ENCODE measurements at places on chromosomes 7 and 10. TPM values are rescaled to one million over a fixed set of nuclear protein-coding genes. Genes with fewer than 3 reads are reported as not detected.

- H3K4me3 ChIP-seq: no peak overlapping the region
- H3K4me1 ChIP-seq: no peaks in the 10 kb centered on the region
- H3K27me3 ChIP-seq: no peaks in the 10 kb centered on the region
- no peaks in the 10 kb centered on the region for H3K36me3 ChIP-seq
Observed at GRCh38 chr7:70659263-70659662, 472.7 kb upstream of the GALNT17 start.

DNA sequence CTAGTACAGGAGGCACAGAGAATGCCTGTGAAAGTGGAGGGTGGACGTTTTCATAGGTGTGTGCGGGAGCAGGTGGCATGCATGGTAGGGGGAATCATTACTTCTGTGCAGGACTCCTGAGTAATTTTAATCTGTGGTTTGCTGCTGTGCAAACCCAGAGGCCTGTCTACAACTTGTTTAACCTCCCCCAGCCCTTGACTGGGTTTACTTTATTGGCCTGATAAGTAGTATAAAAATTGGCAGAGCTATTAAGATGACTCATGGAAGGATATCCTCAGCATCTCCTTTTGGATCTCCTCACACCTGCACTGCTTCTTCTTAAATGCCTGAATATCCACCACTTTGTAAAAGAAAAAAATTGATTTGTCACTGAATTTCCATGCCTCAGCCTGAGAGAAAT, 104.8 kb downstream of the AUTS2 start:
- H3K4me3 ChIP-seq: no peak overlapping the region
- DNase-seq: no peak
- no peaks in the 10 kb centered on the region for H3K4me1 ChIP-seq
- H3K27me3 ChIP-seq: no peaks in the 10 kb centered on the region
- H3K27ac ChIP-seq: no peak overlapping the region
- no peaks in the 10 kb centered on the region for H3K36me3 ChIP-seq

- no peaks in the 10 kb centered on the region for H3K36me3 ChIP-seq
- H3K4me1 ChIP-seq: no peaks in the 10 kb centered on the region
- no peak overlapping the region for H3K4me3 ChIP-seq
- DNase-seq: no peak
- no peaks in the 10 kb centered on the region for H3K27me3 ChIP-seq
Observed at GRCh38 chr7:78762625-78763024, 690.8 kb downstream of the MAGI2 start.

DNA sequence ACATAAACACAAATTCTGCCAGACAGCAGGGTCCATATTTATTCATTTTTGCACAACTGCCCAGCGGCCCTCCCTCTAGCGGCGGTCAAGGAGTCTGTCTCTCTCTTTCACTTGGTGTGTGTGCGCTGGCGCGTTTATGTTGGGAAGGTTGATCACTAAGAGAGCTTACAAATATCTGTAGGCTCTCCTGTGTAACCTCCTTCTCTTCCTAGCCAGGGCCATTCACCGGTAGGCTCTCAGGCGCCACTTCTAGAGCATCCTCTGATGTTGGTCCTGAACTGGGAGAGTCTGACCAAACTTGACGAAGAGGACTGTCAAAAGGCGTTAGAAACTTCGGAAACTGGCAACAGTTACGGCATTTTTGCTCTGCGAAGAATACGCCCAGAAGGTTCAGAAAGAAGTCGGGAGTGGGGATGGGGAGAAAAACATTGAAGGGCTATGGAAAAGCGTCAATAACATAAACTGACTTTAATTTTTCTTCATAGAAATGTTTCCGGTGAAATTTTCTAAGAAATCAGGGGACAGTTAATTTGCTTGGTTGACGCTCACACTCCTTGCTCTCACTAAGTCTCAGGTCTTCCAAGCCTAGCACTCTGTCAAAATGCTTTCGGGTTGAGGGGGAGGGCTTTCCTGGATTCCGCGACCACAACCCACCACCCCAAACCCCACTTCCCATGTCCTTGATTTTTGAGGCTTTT, 731.1 kb downstream of the ZWINT start:
- H3K36me3 ChIP-seq: no peaks in the 10 kb centered on the region
- H3K27me3 ChIP-seq: no peaks in the 10 kb centered on the region
- no peak overlapping the region for H3K27ac ChIP-seq
- H3K4me1 ChIP-seq: peaks cover 5% of the 10 kb centered on the region

- no peak for DNase-seq
- no peak overlapping the region for H3K4me3 ChIP-seq
- no peaks in the 10 kb centered on the region for H3K4me1 ChIP-seq
- H3K27ac ChIP-seq: no peak overlapping the region
Observed at GRCh38 chr7:89661876-89662275, 492.4 kb upstream of the STEAP1 start.

DNA sequence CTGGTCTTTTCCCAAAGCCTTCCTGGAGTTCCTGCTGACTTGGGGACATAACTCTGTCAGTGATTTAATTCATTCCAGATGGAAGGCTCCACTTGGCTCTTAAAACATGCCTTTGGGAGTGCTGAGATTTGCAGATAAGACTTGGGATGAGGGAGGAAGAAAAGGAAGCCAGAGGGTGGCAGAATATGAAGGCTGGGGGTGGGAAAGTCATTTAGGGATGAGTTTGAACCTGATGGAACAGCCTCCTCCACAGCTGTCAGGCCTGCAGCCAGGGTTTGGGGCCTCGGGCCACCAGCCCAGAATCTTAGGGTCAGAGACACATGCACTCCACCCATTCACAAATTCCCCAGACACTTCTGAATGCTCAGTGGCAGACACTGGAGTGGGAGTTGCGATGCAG, 28.4 kb upstream of the EIF5AL1 start:
- H3K36me3 ChIP-seq: no peaks in the 10 kb centered on the region
- H3K27me3 ChIP-seq: no peaks in the 10 kb centered on the region
- H3K4me1 ChIP-seq: no peaks in the 10 kb centered on the region
- DNase-seq: no peak
- H3K27ac ChIP-seq: no peak overlapping the region

DNA sequence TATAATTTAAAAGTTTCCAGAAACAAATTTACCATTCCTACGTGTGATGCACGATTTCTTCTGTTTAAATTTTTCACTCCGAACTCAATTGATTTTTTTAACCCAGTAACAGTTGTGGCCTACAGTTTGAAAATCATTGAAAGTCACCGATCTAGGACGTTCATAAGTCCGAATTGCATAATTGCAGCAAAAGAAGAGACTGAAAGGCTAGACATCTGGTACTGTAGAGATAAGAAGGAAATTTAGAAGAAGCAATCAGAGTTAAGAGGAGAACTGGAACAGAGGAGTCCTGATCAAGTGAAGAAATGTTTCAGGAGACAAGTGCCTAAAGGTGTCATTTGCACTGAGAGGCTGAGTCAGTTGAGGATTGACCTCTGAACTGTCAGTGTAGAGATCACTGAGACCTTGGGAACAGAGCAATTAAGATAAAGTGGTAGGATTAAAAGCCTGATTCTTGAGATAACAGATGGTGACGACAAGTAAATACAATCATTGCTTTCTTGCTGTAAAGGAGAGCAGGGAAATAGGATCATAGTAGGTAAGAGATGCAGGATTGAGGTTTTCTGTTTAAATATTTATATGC, 73.5 kb downstream of the ZFAND4 start:
- no peak for DNase-seq
- no peaks in the 10 kb centered on the region for H3K36me3 ChIP-seq
- peaks cover 9% of the 10 kb centered on the region for H3K4me1 ChIP-seq

- H3K36me3 ChIP-seq: no peaks in the 10 kb centered on the region
- H3K4me1 ChIP-seq: no peaks in the 10 kb centered on the region
- no peak overlapping the region for H3K27ac ChIP-seq
- no peak overlapping the region for H3K4me3 ChIP-seq
- no peaks in the 10 kb centered on the region for H3K27me3 ChIP-seq
- no peak for DNase-seq
Observed at GRCh38 chr7:17528636-17529035, 230.2 kb downstream of the AHR start.

DNA sequence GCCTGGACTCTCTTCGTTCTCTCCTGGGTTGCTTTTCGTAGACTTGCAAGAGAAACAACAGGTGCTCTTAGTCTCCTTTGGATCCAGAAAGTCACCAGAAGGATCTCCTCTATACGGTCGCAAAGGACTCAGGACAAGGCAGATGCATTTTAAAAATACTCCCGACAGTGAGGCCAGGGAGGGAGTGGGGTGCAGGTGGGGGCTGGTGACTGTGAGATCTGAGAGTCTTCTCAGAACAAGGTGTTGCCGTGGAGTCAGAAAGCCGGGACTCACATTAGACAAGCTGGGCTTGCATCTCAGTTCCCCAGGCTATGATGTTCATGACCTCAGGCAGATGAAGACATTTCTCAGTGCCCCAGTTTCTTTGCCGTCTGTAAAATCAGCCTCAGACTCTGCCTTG, 507.2 kb downstream of the TCERG1L start:
- H3K4me3 ChIP-seq: no peak overlapping the region
- DNase-seq: no peak
- no peaks in the 10 kb centered on the region for H3K36me3 ChIP-seq
- no peaks in the 10 kb centered on the region for H3K4me1 ChIP-seq
- no peaks in the 10 kb centered on the region for H3K27me3 ChIP-seq
- H3K27ac ChIP-seq: no peak overlapping the region

GRCh38 chr10:82400841-82401240, 525.8 kb downstream of the NRG3 start:
- no peaks in the 10 kb centered on the region for H3K4me1 ChIP-seq
- H3K27me3 ChIP-seq: no peaks in the 10 kb centered on the region
- DNase-seq: no peak

- H3K27me3 ChIP-seq: no peaks in the 10 kb centered on the region
- no peak overlapping the region for H3K27ac ChIP-seq
- DNase-seq: no peak
- H3K4me1 ChIP-seq: no peaks in the 10 kb centered on the region
- H3K4me3 ChIP-seq: no peak overlapping the region
Observed at GRCh38 chr7:152862856-152863255, 103.3 kb downstream of the ACTR3B start.

GRCh38 chr7:114051871-114052331, 133.1 kb upstream of the PPP1R3A start:
- H3K4me1 ChIP-seq: peaks cover 26% of the 10 kb centered on the region
- H3K4me3 ChIP-seq: no peak overlapping the region
- H3K36me3 ChIP-seq: no peaks in the 10 kb centered on the region
- H3K27ac ChIP-seq: no peak overlapping the region
- H3K27me3 ChIP-seq: no peaks in the 10 kb centered on the region

- peaks cover 2% of the 10 kb centered on the region for H3K27me3 ChIP-seq
- no peak overlapping the region for H3K4me3 ChIP-seq
- H3K27ac ChIP-seq: no peak overlapping the region
- H3K4me1 ChIP-seq: peaks cover 51% of the 10 kb centered on the region
Observed at GRCh38 chr10:101287997-101288635, 58.9 kb upstream of the LBX1 start.

- no peaks in the 10 kb centered on the region for H3K27me3 ChIP-seq
- DNase-seq: no peak
- no peaks in the 10 kb centered on the region for H3K36me3 ChIP-seq
- no peak overlapping the region for H3K4me3 ChIP-seq
Observed at GRCh38 chr7:36245684-36246299, 92.7 kb downstream of the EEPD1 start.

- no peaks in the 10 kb centered on the region for H3K27me3 ChIP-seq
- H3K27ac ChIP-seq: no peak overlapping the region
- no peak for DNase-seq
Observed at GRCh38 chr10:75033399-75034130, 77.9 kb upstream of the SAMD8 start.

DNA sequence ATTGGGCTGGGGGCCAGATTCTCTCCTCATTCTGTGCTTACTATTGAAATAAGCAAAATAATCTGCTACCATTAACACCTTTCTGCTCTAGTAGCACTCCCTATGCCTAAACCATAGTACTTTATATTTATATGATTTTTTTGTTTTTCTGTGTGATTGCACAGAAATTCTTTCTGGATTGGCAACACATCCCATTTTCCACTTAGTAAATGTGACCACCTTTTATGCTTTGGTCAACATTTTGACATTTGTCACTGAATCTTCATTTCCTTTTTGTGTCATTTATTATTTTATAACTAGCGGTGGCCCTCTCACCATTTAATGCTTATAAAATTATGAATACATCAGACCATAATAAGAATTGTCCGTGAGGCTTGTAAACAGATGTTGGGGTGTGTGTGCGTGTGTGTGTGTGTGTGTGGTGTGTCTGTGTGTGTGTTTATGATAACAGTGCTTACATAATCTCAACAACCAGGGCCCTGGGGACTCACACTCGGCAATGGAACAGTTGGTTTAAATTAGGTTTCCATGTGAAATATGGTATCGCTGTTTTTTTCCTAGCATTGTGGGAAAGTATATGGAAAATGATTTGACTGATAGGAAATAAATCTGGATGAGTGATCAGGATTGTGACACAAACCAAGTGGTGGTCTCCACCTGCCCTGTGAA, 138.9 kb downstream of the NOC3L start:
- no peak overlapping the region for H3K4me3 ChIP-seq
- H3K36me3 ChIP-seq: no peaks in the 10 kb centered on the region
- no peaks in the 10 kb centered on the region for H3K4me1 ChIP-seq
- no peaks in the 10 kb centered on the region for H3K27me3 ChIP-seq
- no peak overlapping the region for H3K27ac ChIP-seq

DNA sequence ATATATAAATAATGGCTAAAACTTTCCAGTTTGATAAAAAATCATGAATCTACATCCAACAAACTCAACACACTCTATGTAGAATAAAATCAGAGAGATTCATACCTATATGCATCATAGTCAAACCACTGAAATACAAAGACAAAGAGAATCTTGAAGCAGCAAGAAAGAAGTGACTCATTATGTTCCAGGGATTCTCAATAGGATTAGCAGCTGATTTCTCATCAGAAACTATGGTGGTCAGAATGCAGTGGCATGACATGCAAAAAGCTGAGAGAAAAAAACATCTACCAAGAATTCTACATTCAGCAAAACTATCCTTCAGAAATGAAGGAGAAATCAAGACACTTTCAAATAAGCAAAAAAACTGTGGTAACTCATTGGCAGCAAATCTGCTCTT, 187.4 kb downstream of the RNLS start:
- H3K27me3 ChIP-seq: no peaks in the 10 kb centered on the region
- no peak overlapping the region for H3K4me3 ChIP-seq

DNA sequence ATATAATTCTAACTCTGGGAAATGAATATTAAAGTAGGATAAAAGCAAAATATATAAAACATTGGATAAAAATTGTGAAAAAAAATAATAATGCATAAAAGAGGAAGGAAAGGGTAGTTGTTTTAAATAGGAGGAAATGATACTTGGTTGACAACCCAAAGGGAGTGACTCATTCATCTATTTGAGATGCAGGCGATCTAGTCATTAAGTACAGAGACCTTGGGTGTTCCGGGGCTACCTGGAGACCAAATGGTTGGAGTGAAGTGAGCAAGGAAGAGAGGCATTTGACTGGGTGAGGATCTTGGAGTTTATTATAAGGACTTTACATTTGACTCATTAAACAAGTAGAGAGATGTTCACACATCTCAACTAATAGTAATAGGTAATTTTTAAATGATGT, 111.0 kb downstream of the LRRTM3 start:
- no peak overlapping the region for H3K27ac ChIP-seq
- no peak for DNase-seq
- H3K27me3 ChIP-seq: no peaks in the 10 kb centered on the region
- H3K4me1 ChIP-seq: no peaks in the 10 kb centered on the region
- H3K36me3 ChIP-seq: no peaks in the 10 kb centered on the region

GRCh38 chr10:58384544-58384998, 639 bp upstream of the TFAM start:
- H3K4me1 ChIP-seq: peaks cover 29% of the 10 kb centered on the region
- H3K4me3 ChIP-seq: peak overlapping the region; percentile 82
- H3K27me3 ChIP-seq: no peaks in the 10 kb centered on the region
- DNase-seq: no peak
- peak overlapping the region; percentile 84 for H3K27ac ChIP-seq

Gene VWDE
- total RNA-seq: not detected

Gene CEP41
- 5.9 TPM for total RNA-seq

Gene TDRD1
- 0.22 TPM for total RNA-seq

Gene FAM20C
- 0.54 TPM for total RNA-seq

Gene ITPRIP
- total RNA-seq: 22.5 TPM

Gene MLLT10
- total RNA-seq: 70.5 TPM

Gene METTL2B
- total RNA-seq: 22.7 TPM

Gene LRIT1
- total RNA-seq: not detected

Gene SPDYE8
- not detected for total RNA-seq

Measured in B cell (primary cell).